ENCODE measurements at places on chromosomes 7 and 10. TPM values are rescaled to one million over a fixed set of nuclear protein-coding genes. Genes with fewer than 3 reads are reported as not detected.

STRIP2 gene
- 44.8 TPM for total RNA-seq

GRCh38 chr7:122883049-122883680 is 3.1 kb downstream of the CADPS2 start:
- no peak for DNase-seq

DNA sequence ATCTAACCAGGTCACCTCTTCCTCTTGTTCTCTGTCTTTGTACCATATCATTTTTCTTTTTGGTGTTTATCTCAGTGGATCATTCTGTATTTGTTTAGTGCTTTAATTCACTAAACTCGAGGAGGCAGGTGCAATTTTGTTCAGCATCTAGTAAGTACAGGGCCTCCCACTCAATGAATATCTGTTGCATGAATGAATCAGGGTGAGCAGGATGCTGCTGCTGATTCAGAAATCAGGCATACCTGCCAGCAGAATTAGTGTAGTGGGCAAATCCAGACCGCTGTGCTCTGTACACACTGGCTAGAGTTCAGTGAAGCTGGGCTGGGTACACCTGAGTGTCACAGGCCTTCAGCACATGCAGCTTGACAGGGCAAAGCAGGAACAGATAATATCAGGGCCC is 511.9 kb downstream of the SUGCT start:
- DNase-seq: no peak

GRCh38 chr7:127000725-127001124 is 252.0 kb downstream of the GRM8 start:
- no peak for DNase-seq

GRCh38 chr10:25804505-25804904 is 129.5 kb upstream of the MYO3A start:
- no peak for DNase-seq

OR2A5 gene
- not detected for total RNA-seq

- no peak for DNase-seq
These were observed 117.9 kb upstream of the DLX6 start for GRCh38 chr7:96887426-96887825.

GRCh38 chr7:16062269-16062668 is 359.1 kb downstream of the CRPPA start:
- DNase-seq: no peak

MMD2 gene
- total RNA-seq: 2.4 TPM

GNGT1 gene
- total RNA-seq: not detected

GRCh38 chr10:63799521-63800300 is 278.5 kb downstream of the REEP3 start:
- no peak for DNase-seq

- no peak for DNase-seq
These were observed 122.4 kb upstream of the PPP2R2D start for GRCh38 chr10:131778385-131778784.

- DNase-seq: no peak
These were observed 12.3 kb downstream of the NOD1 start for GRCh38 chr7:30466266-30466665.

MBL2 gene
- not detected for total RNA-seq

HTR5A gene
- total RNA-seq: 2.9 TPM

TAF5 gene
- 14.3 TPM for total RNA-seq

DNA sequence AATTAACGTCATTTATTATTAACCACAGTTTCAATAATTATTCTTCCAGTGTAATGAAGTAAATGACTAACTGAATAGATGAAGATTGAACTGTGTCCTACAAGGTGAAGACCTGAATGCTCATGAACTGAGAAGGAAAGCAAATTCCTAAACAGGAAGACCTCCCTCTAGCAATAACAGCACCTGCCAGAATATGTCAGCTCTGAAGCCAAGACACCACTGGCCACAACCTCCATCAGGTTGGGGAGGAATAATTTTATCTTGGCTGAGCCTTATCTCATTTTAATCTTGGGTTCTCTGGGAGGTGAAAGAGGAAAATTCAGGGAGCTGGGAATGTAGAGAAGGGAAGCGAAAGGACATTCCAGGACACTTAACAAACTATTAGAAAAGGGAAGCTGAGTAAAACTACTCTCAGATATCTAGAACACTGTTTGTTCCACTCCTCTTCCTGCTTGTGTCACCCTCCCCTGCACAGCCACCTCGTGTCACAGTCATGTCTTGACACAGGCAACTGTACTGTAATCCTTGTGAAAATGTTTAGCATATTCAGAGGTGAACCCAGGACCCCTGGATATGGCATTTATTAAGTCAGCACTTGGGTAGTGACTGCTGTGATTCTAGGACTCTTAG is 4.6 kb upstream of the SLC13A1 start:
- DNase-seq: no peak

Data from frontal cortex (tissue), 4 donors.